ENCODE measurements at places on chromosomes 3 and 15.

GRCh38 chr3:124064050-124064449 is 72.1 kb upstream of the ROPN1 start:
- no peak for DNase-seq

DNA sequence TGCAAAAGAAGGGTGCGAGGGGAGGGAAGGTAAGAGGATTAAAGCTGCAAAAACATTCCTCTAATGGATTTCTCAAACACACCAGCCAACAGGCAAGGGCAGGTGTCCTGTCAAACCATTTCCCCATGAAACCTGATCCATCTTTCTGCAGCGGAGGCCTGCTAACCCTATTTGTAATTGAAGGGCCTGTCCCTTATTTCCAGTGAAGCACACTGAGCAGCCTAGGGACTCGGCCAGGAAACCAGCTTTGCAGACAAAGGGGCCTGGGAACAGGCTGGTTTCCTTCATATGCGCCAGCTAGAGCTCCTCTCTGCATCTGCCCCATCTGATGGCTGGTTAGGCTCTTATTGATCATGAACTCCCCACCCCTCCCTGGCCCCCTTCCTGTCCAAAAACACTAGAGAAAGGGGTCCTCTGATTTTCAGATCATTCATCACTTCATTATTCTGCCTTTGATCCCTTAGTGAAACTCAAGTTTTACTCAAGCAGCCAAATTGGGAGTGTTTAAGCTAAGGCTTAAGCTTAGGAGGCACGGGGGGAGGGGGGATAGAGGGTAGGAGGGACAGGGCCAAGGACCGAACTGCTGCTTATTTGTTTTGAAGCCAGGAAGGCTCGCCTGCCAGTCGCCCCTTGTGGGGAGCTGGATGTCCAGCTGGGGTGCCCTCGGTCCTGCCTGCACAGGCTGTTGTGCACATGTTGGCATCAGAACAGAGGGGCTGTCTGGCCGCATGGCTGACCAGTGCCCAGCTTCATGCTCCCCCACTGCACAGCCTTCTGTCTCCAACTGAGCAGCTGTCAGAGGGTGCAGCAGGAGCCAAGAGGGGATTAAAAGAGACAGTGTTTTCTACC is 53.1 kb downstream of the BOC start:
- DNase-seq: no peak

DNA sequence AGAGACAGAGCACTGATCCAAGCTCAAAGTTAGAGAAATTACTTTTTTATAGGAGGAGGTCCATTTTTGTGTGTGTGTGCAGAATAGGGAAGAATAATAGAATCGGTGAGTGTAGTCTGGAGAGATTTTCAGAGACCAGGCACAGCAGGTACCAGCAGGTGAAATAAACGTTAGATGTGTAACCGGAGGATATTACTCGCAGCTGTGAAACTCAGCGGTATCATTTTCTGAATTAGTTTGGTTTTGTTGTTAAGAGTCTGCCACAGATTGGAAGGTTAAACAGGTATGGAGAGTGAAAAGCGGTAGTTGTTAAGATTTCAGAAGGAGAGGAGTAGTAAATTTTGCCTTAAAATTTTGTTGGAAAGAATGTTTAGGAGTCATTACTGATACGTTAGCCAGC is 69.9 kb downstream of the RGMA start:
- no peak for DNase-seq

DNA sequence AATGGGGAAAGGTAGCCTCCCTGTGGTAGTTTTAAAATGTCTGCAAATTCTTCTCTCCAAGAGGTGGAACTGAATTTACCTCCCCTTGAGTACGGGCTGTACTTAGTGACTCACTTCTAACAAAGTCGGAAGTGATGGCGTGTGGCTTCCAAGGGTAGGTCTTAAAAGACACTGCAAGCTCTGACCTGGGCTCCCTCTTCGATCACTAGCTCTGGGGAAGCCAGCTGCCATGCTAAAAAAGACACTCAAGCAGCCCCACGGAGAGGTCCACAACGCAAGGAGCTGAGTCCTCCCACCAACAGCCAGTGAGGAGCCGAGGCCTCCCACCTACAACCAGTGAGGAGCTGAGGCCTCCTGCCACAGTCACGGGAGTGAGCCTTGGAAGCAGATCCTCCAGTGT is 122.0 kb upstream of the HACD2 start:
- DNase-seq: no peak

DNA sequence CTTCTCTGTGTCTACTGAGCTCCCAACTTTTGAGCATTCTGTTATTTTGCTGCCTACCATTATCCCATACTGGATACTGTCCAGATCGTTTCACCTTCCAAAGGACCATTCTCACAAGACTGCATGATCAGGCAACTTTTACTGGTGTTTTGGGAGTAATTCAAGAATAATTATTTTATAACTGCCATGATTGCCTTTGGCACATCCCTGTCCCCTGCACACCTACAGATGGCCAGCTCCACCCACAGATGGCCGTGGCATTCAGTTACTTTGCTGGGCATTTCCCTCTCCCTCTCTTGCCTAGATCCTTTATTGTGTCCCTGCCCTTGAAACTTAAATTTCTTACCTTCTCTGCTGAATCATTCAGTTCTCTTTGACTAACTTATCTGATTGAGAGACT is 263.9 kb downstream of the DIPK2A start:
- no peak for DNase-seq

- no peak for DNase-seq
Measured at GRCh38 chr15:79989682-79990081, 18.7 kb upstream of the BCL2A1 start.

- no peak for DNase-seq
Measured at GRCh38 chr3:185701611-185702261, 115.6 kb downstream of the SENP2 start.

DNA sequence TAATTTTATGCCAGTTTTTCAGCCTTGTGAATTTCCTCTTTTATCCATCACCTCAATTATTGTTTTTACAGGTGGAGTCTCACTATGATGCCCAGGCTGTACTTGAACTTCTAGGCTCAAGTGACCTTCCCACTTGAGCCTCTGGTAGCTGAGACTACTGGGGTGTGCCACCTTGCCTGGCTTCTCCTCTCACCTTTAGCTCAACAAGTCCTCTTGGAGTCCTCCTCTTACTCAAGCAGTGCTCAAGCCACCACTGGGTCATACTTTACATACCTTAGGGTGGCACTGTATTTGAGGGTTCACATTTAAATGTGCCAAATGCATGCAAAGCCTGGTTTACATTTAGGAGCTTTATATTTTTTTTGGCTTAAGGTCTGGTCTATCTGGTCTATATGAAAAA is 350.1 kb upstream of the MCTP2 start:
- DNase-seq: no peak

DNA sequence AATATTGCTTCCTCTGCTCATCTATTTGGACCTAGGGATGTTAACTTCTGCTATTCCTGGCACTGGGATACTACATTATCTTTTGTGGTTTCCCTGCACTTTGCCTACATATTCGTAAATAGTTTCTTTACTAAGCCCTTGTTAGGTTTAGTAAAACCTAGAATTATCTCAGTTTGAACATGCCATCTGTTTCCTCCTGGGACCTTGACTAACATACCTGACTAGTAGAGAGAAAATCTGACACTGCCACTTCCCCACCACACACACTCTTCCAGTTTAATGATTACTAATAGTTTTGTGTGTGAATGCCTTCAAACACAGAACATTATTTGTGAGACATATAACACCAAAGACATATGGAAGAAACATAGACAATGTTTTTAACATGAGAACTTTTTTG is 28.2 kb upstream of the SOX2 start:
- no peak for DNase-seq

- DNase-seq: no peak
Measured at GRCh38 chr3:105158286-105158685, 208.4 kb upstream of the ALCAM start.

DNA sequence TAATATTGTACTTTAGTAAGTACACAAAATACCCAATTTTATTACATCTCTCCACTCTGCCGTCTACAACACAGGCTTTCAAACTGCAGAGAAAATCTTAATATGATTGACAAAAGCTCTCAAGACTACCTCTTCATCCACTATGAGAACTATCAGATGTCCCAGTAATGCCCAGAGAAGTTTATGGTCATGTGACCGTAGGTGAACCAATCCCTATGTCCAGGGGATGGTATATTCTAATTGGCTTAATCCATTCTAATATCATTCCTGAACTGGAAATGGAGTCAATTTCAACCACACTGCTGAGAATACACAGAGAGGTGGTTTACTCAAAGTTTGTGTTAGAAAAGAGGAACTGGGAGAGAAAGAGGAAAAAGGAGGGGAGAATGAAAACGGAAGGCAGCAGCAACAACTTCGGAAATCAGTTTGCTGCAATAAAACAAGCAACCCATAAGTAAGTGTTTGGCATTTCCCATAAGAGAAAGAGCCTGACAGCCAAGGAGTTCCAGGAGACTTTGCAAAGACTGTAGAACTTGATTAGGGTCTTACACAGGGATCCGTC is 7.3 kb downstream of the SST start:
- DNase-seq: no peak

DNA sequence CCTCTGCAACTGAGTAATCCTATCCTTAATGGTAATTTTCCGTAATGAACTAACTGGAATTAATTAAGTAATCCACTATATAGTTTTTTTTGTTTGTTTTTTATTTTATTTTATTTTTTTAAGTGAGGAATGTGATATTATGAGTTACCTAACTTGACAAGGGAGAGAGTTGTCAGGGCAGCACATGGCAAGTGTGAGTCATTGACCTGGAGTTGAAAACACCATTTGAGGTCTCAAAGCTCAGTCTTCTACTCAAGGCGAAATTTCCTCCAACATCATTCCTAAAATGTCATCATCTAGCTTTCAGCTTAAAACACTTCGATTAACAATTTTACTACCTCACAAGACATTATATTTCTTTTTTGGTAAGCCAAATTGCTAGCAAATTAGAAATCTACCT is 87.8 kb downstream of the NECTIN3 start:
- DNase-seq: no peak

GRCh38 chr15:33587773-33588172 is 277.0 kb downstream of the RYR3 start:
- DNase-seq: no peak

GRCh38 chr3:16286751-16287543 is 21.9 kb downstream of the OXNAD1 start:
- DNase-seq: no peak

- DNase-seq: no peak
Measured at GRCh38 chr3:133886031-133886722, 9.5 kb downstream of the RAB6B start.

- no peak for DNase-seq
Measured at GRCh38 chr15:58462973-58463663, 31.3 kb downstream of the LIPC start.

DNA sequence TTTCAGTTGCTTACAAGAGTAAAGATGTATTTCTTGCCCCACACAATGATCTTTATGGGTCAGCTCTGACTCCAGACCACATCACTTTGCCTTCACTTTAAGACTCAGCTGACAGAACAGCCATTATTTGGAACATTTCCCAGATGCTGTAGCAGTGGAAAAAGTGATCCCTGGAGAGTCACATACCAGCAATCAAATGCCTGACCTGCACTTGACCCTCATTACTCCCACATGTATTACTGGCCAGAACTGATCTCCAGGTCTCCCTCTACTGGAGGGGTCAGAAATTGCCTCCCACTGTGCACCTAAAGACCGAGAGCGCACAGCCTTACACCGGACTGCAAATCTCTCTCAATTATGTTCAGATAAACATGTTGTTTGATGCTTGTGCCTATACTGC is 88.6 kb upstream of the ZNF385D start:
- peak; percentile 42 for DNase-seq

DNA sequence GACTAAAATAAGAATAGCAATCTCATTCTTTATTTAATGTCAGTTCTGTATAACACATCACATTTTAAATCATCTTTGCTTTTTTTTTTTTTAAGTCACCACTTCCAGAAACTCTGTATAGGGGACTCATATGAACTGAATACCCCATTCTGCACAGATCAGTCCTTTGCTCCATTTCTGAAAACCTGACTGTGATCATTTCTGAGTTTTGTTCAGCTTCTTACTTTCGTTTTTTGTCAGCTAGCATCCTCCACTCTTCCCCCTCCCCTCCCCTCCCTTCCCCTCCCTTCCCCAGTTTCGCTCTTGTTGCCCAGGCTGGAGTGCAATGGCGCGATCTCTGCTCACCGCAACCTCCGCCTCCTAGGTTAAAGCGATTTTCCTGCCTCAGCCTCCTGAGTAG is 49.8 kb upstream of the SGO1 start:
- no peak for DNase-seq

GRCh38 chr3:100429187-100429716 is 27.9 kb downstream of the LNP1 start:
- DNase-seq: no peak

DNA sequence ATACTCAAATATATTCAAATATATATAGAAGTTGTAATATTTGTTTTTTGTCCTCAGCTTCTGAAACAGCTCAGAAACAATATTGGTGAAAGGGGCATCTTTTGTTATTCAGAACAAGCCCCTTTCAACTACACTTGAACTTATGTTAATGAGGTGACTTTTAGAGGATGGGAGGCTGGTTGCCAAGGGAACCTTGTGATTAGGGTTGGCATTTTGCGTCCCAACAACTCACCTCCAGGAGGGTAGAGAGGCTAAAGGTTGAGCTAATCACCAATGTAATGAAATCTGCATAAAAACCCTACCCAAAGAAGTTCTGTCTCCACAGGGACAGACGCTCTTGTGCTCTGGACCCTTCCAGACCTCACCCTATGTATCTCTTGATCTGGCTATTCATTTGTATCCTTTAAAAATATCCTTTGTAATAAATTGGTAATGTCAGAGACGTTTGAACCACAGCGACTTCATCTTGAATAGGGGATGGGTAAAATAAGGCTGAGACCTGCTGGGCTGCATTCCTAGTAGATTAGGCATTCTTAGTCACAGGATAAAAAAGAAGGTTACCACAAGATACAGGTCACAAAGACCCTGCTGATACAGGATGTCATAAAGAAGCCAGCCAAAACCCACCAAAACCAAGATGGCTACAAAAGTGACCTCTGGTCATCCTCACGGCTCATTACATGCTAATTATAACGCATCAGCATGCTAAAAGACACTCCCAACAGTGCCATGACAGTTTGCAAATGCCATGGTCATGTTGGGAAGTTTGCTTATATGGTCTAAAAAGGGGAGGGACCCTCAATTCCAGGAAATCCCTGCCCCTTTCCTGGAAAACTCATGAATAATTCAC is 111.1 kb downstream of the FMN1 start:
- DNase-seq: no peak

GRCh38 chr15:63172376-63172775 is 15.1 kb upstream of the RPS27L start:
- DNase-seq: no peak

DNA sequence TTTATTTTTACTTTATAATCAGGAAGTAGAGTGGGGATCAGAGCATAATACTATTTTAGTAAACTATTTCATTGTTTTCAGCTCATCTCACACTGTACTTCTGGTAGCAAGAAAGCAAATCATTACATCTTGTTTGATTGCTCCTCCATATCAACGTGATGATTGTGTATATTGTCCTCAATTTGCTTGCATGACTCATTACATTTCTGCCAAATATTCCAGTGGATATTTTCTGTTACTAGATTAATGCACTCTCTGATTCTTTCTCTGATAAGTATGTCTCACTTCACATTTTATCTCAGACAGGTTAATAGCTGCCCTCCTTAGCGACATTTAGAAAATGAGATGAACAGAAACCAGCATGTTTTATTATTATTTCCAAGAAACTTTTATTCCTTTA is 1145.3 kb downstream of the OTOL1 start:
- no peak for DNase-seq
